ENCODE measurements at places on chromosomes 2 and 18. TPM values are rescaled to one million over a fixed set of nuclear protein-coding genes. Genes with fewer than 3 reads are reported as not detected.

LBX2 gene
- total RNA-seq = not detected

IL36A gene
- not detected for total RNA-seq

KRTCAP3 gene
- total RNA-seq = not detected

GRCh38 chr2:230161184-230161583, 58.6 kb downstream of the SP110 start:
- no peaks in the 10 kb centered on the region for H3K4me1 ChIP-seq
- H3K27ac ChIP-seq = no peak overlapping the region
- H3K27me3 ChIP-seq = no peaks in the 10 kb centered on the region
- DNase-seq = no peak
- H3K36me3 ChIP-seq = no peaks in the 10 kb centered on the region

GRCh38 chr18:48548011-48548771, 9.4 kb downstream of the CTIF start:
- peaks cover 47% of the 10 kb centered on the region for H3K4me1 ChIP-seq
- H3K27ac ChIP-seq = peak overlapping the region; percentile 72
- DNase-seq = peak; percentile 53
- H3K36me3 ChIP-seq = no peaks in the 10 kb centered on the region
- no peak overlapping the region for H3K4me3 ChIP-seq

GRCh38 chr18:37935086-37935485, 369.5 kb upstream of the CELF4 start:
- no peaks in the 10 kb centered on the region for H3K4me1 ChIP-seq
- no peak overlapping the region for H3K27ac ChIP-seq
- no peaks in the 10 kb centered on the region for H3K27me3 ChIP-seq
- H3K36me3 ChIP-seq = no peaks in the 10 kb centered on the region

GRCh38 chr2:174697255-174697654, 67.0 kb downstream of the CHRNA1 start:
- no peak for DNase-seq
- H3K27ac ChIP-seq = no peak overlapping the region
- no peaks in the 10 kb centered on the region for H3K36me3 ChIP-seq
- H3K4me3 ChIP-seq = no peak overlapping the region
- no peaks in the 10 kb centered on the region for H3K27me3 ChIP-seq

DNA sequence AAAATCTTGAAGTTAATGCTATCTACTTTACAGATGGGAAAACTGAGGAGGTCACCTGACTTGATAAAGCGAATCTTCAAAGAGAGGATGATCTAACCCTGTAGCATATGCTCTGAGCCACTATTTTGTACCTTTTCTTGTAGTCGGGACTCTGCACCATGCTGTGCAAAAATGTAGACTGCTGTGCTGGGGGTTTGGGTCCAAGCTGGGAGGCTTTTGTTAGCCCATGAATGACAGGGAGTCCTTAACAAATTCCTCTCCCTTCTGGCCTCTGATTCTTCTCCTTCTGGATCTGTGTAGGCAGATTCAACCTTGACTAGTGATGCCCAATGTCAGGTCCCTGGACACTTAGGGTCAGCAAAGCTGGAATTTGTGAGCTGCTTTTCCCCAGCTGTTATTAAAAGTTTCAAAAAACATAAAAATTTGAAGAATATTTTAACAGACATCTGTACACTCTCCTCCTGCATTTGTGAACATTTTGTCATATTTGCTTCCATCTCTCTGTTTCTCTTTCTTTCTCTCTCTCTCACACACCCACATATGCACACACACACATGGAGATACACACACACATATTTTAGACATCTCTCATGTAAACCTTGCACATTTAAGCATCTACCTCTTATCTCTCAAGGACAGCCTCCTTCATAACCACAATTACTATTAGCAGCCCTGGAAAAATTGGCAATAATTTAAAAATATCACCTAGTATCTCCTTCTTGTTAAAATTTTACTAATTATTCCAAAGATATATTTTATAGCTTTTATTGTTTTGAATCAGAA, 335.0 kb upstream of the TRIB2 start:
- H3K4me1 ChIP-seq = no peaks in the 10 kb centered on the region
- no peaks in the 10 kb centered on the region for H3K27me3 ChIP-seq
- H3K36me3 ChIP-seq = no peaks in the 10 kb centered on the region

GRCh38 chr2:66481100-66481549, 46.2 kb downstream of the MEIS1 start:
- peaks cover 3% of the 10 kb centered on the region for H3K4me1 ChIP-seq
- H3K36me3 ChIP-seq = no peaks in the 10 kb centered on the region
- H3K4me3 ChIP-seq = no peak overlapping the region
